ENCODE measurements at places on chromosomes 11 and 22. TPM values are rescaled to one million over a fixed set of nuclear protein-coding genes. Genes with fewer than 3 reads are reported as not detected.
A peak's percentile ranks its signal among the peaks of the same experiment; 100 is the strongest.

- H3K27ac ChIP-seq: no peak overlapping the region
- DNase-seq: no peak
- no peaks in the 10 kb centered on the region for H3K4me1 ChIP-seq
- H3K36me3 ChIP-seq: no peaks in the 10 kb centered on the region
Measured at GRCh38 chr11:2263071-2263565, 7.3 kb downstream of the ASCL2 start.

GRCh38 chr11:59778122-59778521 lies 22.9 kb downstream of the STX3 start:
- DNase-seq: no peak
- H3K27me3 ChIP-seq: no peaks in the 10 kb centered on the region
- peak overlapping the region; percentile 69 for H3K27ac ChIP-seq
- H3K4me3 ChIP-seq: no peak overlapping the region
- H3K4me1 ChIP-seq: peaks cover 21% of the 10 kb centered on the region

- H3K36me3 ChIP-seq: no peaks in the 10 kb centered on the region
- H3K4me3 ChIP-seq: no peak overlapping the region
- peaks cover 7% of the 10 kb centered on the region for H3K4me1 ChIP-seq
- H3K27ac ChIP-seq: peak overlapping the region; percentile 13
Measured at GRCh38 chr11:10366568-10367331, 61.9 kb downstream of the ADM start.

DNA sequence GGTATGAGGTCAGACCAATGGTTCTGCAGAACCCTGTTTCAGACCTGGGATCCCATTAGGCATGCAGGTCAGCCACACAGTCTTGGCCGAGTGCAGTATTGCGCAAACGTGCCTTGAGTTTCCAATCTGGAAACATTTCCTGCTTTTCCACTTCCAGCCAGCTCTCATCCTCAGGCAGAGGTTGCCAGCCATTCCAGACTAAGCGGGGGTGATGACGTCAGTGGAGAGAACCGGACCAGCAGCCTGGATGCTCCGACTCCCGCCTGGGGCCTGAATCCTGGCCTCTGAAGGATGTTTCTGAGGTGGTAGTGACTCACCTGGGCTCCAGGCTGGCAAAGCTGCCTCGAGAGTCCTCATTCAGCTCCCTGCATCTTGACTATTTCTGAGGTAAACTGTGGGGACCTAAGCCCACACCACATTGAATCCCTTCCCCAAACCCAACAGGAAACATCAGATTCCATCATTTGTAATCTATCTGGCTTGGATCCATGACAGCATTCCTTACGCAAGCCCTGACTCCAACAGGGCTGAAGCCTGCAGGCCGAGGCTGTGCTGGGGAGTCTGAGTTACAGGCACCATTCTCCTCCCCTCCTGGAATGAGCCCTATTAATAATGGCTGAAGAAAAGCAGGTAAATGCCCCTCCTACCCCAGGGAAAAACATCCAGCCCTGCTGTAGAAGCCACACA lies 83.0 kb downstream of the ABTB2 start:
- DNase-seq: no peak
- H3K4me3 ChIP-seq: no peak overlapping the region
- peak overlapping the region; percentile 60 for H3K27ac ChIP-seq
- H3K4me1 ChIP-seq: peaks cover 13% of the 10 kb centered on the region

DNA sequence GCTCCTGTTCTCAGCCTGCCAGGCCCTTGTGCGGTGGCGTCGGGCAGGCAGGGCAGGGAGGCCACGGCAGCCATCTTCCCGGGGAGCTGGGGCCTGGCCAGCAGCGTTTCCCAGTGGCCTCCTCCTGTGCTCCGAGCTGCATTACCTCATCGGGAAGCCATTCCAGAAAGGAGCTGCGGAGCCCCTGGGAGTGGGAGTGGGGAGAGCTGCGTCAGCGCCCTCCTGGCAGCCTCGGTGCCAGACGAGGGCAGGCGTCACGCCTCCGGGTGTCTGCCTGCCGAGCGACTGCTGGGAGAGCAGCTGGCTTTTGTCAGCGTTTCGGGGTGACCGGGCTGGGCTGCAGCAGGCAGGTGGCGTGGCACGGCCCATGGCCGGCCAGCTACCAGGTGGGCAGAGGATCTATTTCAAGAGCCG lies 30.9 kb upstream of the WNT7B start:
- H3K27me3 ChIP-seq: no peaks in the 10 kb centered on the region
- no peak overlapping the region for H3K4me3 ChIP-seq
- H3K36me3 ChIP-seq: peaks cover 2% of the 10 kb centered on the region
- DNase-seq: peak; percentile 97
- H3K4me1 ChIP-seq: peaks cover 62% of the 10 kb centered on the region
- peak overlapping the region; percentile 88 for H3K27ac ChIP-seq

DNA sequence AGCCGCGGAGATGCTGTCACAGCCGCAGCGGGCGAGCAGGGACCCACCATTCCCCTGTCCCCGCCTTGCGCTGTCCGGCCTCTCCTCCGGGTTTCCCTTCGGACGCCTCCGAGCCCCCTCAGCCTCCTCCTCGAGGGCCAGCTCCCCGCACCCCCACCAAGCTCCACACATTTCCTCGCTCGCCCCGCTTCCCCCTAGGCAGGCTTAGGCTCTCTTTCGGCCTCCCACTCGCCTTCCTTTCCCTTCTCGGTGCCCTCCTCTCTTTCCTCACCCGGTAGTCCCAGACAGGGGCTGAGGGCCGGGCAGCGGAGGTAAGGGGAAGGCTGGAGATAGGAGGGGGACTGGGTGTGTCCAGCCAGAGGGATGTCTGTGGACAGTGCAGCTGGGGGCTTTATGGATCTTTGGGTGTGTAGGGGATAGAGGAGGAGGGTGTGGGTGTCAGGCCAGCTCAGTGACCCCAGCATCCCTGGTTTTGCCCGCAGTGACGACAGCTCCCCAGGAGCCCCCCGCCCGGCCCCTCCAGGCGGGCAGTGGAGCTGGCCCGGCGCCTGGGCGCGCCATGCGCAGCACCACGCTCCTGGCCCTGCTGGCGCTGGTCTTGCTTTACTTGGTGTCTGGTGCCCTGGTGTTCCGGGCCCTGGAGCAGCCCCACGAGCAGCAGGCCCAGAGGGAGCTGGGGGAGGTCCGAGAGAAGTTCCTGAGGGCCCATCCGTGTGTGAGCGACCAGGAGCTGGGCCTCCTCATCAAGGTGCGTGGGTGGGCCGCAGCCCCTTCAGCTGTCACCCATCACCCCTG lies 1.6 kb downstream of the KCNK4 start:
- H3K27me3 ChIP-seq: peaks cover 16% of the 10 kb centered on the region
- H3K4me3 ChIP-seq: peak overlapping the region; percentile 51
- no peaks in the 10 kb centered on the region for H3K36me3 ChIP-seq
- no peak for DNase-seq

DNA sequence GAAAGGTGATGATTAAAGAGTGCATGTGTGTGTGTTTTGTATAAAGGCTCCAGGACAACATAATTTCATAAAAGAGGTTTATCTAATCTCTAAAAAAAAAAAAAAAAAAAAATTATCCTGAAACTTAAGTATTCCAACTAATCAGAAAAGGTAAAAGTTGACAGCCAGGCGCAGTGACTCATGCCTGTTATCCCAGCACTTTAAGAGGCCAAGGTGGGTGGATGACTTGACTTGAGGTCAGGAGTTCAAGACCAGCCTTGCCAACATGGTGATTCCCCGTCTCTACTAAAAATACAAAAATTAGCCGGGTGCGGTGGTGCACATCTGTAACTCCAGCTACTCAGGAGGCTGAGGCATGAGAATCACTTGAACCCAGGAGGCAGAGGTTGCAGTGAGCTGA lies 632.7 kb upstream of the CHORDC1 start:
- H3K4me1 ChIP-seq: no peaks in the 10 kb centered on the region
- H3K4me3 ChIP-seq: no peak overlapping the region
- no peaks in the 10 kb centered on the region for H3K36me3 ChIP-seq
- H3K27me3 ChIP-seq: peaks cover 8% of the 10 kb centered on the region

- no peaks in the 10 kb centered on the region for H3K36me3 ChIP-seq
- H3K27ac ChIP-seq: no peak overlapping the region
Measured at GRCh38 chr11:115409691-115410220, 94.5 kb downstream of the CADM1 start.

DNA sequence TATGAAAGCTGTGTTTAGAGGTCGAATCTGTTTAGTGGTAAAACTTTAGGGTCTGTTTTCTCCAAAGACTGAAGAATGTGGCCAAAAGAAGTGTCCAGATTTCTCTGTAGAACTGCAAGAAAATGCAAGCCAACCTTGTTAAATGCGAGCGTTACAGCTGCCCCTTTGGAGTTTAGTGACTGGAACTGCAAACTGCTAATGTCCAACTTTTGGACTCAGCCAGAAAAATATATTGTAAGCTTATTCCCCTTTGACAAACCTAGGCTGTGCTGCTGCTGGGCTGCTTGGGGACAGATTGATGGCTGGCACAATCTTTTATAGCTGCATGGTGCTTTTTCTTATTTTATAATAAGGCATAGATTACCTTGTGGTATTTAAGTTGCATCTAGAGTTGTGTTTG lies 3.9 kb downstream of the TEAD1 start:
- no peaks in the 10 kb centered on the region for H3K36me3 ChIP-seq
- H3K4me1 ChIP-seq: peaks cover 78% of the 10 kb centered on the region
- DNase-seq: no peak
- H3K27ac ChIP-seq: peak overlapping the region; percentile 97
- H3K27me3 ChIP-seq: no peaks in the 10 kb centered on the region
- H3K4me3 ChIP-seq: peak overlapping the region; percentile 89

DNA sequence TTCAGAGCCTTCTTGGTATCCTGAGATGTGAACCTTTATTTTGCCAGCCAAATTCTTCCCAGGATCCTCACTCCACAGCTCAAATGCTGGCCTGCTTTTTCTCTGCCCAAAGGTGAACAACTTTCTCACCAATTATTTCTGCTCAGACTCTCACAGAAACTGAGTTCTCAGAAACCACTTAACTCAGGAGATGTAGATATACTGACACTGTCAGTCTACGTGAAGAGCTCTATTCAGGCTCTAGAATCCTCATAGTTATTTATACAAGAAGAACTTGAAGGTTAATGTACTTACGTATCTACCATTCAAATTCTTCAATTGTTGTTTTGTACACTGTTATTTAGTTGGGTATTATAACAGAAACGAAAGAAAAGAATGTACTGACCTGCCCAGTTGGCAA lies 666.1 kb downstream of the CNTN5 start:
- peaks cover 16% of the 10 kb centered on the region for H3K27me3 ChIP-seq
- DNase-seq: no peak
- H3K36me3 ChIP-seq: peaks cover 5% of the 10 kb centered on the region
- no peak overlapping the region for H3K4me3 ChIP-seq

- peaks cover 2% of the 10 kb centered on the region for H3K27me3 ChIP-seq
- H3K4me1 ChIP-seq: no peaks in the 10 kb centered on the region
- no peaks in the 10 kb centered on the region for H3K36me3 ChIP-seq
- H3K4me3 ChIP-seq: no peak overlapping the region
- no peak overlapping the region for H3K27ac ChIP-seq
Measured at GRCh38 chr11:94203070-94203469, 74.4 kb downstream of the PANX1 start.

- no peak for DNase-seq
- H3K27me3 ChIP-seq: peaks cover 9% of the 10 kb centered on the region
- no peaks in the 10 kb centered on the region for H3K4me1 ChIP-seq
- H3K36me3 ChIP-seq: no peaks in the 10 kb centered on the region
- no peak overlapping the region for H3K27ac ChIP-seq
Measured at GRCh38 chr11:14932447-14932846, 39.7 kb downstream of the CALCA start.

DNA sequence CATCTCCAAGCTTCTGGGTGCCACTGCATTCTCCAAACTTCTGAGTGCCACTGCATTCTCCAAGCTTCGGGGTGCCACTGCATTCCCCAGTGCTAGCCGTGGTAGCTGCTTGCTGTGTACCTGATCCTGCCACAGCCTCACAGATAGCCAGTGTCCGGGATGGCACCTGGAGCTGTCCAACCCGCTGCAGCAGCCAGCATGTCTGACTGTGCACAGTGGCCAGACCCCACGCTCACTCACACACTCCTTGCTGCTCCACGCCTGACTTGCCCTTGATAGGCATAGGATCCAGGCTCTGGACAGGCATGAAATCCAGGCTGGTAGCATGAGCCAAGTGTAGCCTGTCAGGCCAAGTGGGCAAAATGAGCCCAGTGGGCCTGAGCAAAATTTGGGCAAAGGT lies 465.0 kb downstream of the GUCY1A2 start:
- H3K36me3 ChIP-seq: peaks cover 5% of the 10 kb centered on the region
- H3K27ac ChIP-seq: no peak overlapping the region
- no peaks in the 10 kb centered on the region for H3K27me3 ChIP-seq
- DNase-seq: peak; percentile 71
- no peaks in the 10 kb centered on the region for H3K4me1 ChIP-seq

- H3K36me3 ChIP-seq: no peaks in the 10 kb centered on the region
- peaks cover 15% of the 10 kb centered on the region for H3K27me3 ChIP-seq
- no peak overlapping the region for H3K27ac ChIP-seq
- DNase-seq: no peak
Measured at GRCh38 chr11:44993971-44994704, 43.5 kb upstream of the TP53I11 start.

GRCh38 chr11:100624346-100624745 lies 62.7 kb upstream of the ARHGAP42 start:
- no peak for DNase-seq
- peaks cover 15% of the 10 kb centered on the region for H3K4me1 ChIP-seq
- H3K36me3 ChIP-seq: peaks cover 11% of the 10 kb centered on the region
- peak overlapping the region; percentile 10 for H3K27ac ChIP-seq

DNA sequence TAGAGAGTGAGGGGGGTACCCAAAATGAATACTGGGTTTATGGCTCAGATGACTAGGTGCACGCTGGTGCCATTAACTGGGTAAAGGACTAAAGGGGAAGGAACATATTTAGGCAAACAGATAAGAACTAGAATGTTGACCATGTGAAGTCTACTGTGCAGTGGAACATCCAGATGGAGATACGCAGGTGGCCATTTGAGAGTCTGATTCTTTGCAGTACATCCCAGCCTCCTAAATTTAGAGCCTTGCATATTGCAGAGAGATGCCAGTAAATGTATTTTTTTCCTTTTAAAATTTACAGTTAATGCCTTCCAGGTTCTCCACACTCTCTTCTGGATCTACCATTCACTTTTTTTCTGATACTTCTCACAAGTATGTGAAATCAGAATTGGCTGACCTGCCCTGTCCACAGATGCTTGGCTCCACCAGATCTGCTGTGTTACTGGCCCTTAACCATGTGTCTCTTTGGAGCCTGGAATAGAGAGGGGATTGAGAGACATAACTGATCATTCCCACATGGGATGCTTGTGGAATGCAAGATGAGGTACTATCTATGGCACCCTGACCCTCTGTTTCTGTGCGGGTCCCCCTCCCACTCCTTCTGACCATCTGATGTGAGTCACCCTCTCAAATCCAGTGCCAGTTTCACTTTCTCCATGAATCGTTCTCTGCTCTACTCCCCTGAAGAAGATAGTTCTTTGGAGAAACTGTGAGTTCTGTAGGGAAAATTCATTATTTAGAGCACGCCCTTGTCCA lies 77.0 kb upstream of the NCAM1 start:
- H3K4me3 ChIP-seq: no peak overlapping the region
- no peak overlapping the region for H3K27ac ChIP-seq
- DNase-seq: no peak

Gene CASP4
- total RNA-seq: 1.2 TPM

Gene MUC6
- not detected for total RNA-seq

Gene ANO1
- 1.5 TPM for total RNA-seq

Gene CBX6
- total RNA-seq: 80.1 TPM

Gene SLC36A4
- 28.9 TPM for total RNA-seq

Gene UBQLN3
- total RNA-seq: 0.13 TPM

Gene PATE2
- not detected for total RNA-seq

Gene NELL1
- total RNA-seq: not detected
